ENCODE measurements at places on chromosomes 13 and 19. TPM values are rescaled to one million over a fixed set of nuclear protein-coding genes. Genes with fewer than 3 reads are reported as not detected.

Gene COG3
- total RNA-seq: 39.8 TPM

Gene CD177
- not detected for total RNA-seq

Gene GJA3
- 0.59 TPM for total RNA-seq

Gene DAND5
- 0.13 TPM for total RNA-seq

Gene CEACAM16
- total RNA-seq: not detected

Gene ZNF729
- not detected for total RNA-seq

Gene SOX1
- total RNA-seq: not detected

Gene NKPD1
- 0.26 TPM for total RNA-seq

Gene DPY19L3
- total RNA-seq: 30.6 TPM

Gene LILRB3
- not detected for total RNA-seq

Gene LENG9
- total RNA-seq: 10.4 TPM

Gene CAPN12
- total RNA-seq: 0.13 TPM

Gene APOC4
- total RNA-seq: not detected

Gene HSPB6
- total RNA-seq: 161 TPM

Gene IL11
- total RNA-seq: 13.9 TPM

Gene INSR
- 28.2 TPM for total RNA-seq

Gene ANKRD10
- total RNA-seq: 79.1 TPM

Gene GRK1
- not detected for total RNA-seq

Gene PTH2
- not detected for total RNA-seq

Gene CYP2B6
- not detected for total RNA-seq

Gene KLK5
- total RNA-seq: not detected

Gene C19orf38
- 0.65 TPM for total RNA-seq

Gene WDR88
- total RNA-seq: not detected

Gene GFY
- total RNA-seq: not detected

Gene FPR3
- 0.07 TPM for total RNA-seq

Gene IGFL2
- 0.13 TPM for total RNA-seq

Gene TMEM59L
- total RNA-seq: 4.1 TPM

Gene ZNF221
- total RNA-seq: 13.0 TPM

Gene ZNF625
- total RNA-seq: 9.2 TPM

Gene C19orf73
- total RNA-seq: 0.26 TPM

Gene TMTC4
- 23.1 TPM for total RNA-seq

Gene DGKH
- 9.7 TPM for total RNA-seq

Gene BBC3
- total RNA-seq: 10.5 TPM

Gene AMER2
- not detected for total RNA-seq

Gene LYPD3
- not detected for total RNA-seq

Gene CEBPG
- total RNA-seq: 21.0 TPM

Gene FGF14
- total RNA-seq: under 0.01 TPM

Gene JAK3
- 7.1 TPM for total RNA-seq

Gene GPR4
- total RNA-seq: 0.78 TPM

Gene AMH
- 1.3 TPM for total RNA-seq

Measured in smooth muscle cell of the pulmonary artery (primary cell).